ENCODE measurements at places on chromosomes 1 and 21.

GRCh38 chr1:96313216-96313615 is 408.4 kb upstream of the PTBP2 start:
- no peak for DNase-seq

GRCh38 chr1:32272557-32273390 is 19.1 kb upstream of the HDAC1 start:
- DNase-seq, result no peak

DNA sequence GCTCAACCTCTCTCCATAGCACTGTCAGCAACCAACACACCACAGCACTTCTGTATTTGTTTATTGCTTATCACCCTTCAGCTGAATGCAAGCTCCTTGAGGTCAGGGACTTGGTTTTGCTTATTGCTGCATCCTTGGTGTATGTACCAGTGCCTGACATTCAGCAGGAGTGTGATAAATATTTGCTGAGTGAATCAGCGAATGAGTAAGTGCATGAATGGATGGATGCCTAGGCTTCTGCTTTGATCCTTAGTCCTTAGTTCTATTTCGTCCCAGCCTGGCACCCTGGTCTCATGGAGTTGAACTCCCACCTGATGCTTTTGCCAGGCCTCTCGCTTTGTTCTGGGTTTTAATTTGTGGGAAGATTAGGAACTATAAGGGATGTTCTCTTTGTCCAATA is 88.2 kb downstream of the ZSCAN20 start:
- no peak for DNase-seq

DNA sequence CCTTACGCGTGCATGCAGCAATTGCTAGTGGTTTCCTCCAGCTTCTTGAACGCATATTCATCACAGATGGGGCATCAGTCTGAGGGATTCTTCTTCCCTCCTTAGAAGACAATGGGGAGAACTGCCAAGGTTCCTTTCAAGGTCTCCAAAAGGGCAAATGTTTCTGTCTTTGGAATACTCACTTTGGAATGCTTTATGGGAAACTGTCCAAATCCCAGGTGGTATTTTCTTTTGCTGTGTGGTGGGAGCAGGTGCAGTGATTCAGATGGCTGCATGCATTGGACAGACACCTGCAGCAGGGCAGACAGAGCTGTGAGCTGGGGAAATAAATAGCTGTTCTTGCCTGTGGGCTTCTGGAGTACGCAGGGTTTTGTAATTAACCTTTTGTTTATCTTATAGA is 40.5 kb downstream of the URB2 start:
- DNase-seq, result no peak

DNA sequence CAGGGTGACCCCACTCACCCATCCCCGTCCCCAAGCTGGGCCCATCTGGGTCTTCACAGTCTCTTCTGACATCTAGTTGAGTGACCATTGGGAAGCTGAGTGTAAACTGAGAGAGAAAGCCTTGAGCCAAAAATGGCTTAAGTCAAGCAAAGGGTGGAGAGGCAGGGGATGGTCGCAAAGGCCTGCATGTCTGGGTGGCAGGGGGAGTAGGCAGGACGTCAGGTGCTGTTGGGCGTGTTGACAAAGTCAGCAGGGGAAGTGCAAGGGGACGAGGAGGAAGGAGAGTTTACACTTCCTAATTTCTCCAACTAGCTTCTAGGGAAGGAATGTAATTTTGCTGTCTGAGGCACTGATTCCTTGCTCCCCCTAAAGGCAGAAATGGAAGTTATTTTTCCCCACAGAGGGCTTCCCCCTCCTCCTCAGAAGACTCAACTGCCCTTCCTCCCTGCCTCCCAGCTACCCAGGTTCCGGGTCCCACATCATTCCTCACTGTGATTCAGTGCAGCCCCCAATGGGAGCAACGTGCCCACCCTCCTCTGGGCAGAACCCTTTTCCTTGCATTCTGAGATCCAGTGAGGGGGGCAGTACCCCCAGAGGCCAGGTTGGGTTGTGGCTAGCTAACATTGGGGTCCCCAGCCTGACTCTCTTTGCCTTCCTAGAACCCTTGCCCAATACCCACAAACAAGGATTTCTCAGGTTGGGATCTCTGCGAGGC is 1.2 kb upstream of the ADORA1 start:
- peak; percentile 33 for DNase-seq

DNA sequence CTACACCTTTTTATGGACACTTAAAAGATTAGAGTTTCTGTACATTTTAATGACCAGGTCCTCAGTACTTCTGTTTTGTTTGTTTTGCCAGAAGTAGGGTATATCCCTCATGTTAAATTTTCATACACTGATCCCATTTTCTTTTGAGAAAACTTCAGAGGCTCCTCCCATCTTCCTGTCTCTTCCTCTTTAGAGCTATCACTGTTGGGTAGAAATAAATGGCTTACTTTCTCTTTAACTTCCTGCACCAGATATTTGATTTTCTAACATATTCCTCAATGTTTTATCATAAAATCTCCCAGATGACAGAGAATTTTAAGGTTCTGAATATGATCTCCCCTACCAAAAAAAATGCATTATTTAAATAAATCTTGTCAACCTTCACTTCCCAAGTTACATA is 23.4 kb downstream of the VAV3 start:
- DNase-seq, result no peak

- no peak for DNase-seq
Measured at GRCh38 chr21:33362044-33362555, 37.3 kb downstream of the IFNAR1 start.

- no peak for DNase-seq
Measured at GRCh38 chr1:67170751-67171573, 4.7 kb downstream of the IL23R start.

DNA sequence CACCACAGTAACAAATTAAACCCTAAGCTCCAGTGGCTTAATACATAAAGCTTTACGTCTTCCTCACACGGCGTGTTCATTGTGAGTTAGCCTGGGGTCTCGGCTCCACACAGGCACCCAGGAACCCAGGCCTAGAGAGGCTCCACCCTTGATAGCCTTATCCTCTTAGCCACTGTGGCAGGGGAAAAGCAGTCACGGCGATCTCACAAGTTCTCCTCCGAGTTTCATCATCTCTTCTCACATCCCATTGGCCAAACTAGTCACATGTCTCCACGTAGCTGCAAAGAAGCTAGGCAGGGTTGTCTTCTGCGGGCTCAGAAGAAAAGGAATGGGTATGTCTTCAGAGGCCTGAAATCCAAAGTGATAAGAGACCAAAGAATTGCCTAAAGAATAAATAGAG is 122.3 kb upstream of the GRIK3 start:
- DNase-seq, result no peak

DNA sequence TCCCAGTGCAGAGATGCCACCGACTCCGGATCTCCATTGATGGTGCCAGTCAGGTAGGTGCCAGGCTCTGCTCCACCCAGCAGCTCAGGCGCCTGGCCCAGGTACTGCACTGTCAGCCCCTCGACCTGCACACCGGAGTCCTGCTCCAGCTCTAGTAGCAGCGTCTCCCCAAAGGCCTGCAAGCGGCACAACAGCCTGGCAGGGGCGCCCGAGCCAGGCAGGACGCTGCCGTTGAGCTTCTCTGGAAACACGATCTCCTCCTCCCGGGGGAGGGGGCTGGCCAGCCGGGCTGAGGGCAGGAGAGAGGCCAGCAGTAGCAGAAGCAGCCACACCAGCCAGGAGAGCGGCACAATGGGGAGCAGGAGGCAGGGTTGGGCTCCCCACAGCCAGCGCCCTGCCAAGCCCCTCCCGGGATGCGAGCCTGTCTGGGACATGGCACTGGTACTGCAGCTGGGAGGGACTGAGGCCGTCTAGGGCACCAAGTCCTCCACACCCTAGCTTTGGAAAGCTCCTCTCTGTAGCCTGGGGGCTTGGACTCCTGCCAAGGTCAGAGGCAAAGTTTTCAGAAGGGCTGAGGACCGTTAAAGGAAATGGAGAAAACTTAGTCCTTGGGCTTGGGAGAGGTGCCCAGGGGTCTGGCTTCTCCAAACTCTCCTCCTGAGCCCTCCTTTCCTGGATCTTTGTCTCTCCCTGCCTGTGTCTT is 509 bp downstream of the ADAMTS4 start:
- no peak for DNase-seq

- DNase-seq, result no peak
Measured at GRCh38 chr1:84642774-84643173, 47.5 kb downstream of the SSX2IP start.

GRCh38 chr1:32761253-32761877 is 55.8 kb downstream of the YARS1 start:
- DNase-seq, result no peak

- no peak for DNase-seq
Measured at GRCh38 chr1:43204394-43204793, 32.3 kb downstream of the CFAP57 start.

- DNase-seq, result no peak
Measured at GRCh38 chr1:91828583-91829281, 57.2 kb downstream of the TGFBR3 start.

GRCh38 chr21:44984428-44984791 is 44.6 kb downstream of the SLX9 start:
- no peak for DNase-seq

DNA sequence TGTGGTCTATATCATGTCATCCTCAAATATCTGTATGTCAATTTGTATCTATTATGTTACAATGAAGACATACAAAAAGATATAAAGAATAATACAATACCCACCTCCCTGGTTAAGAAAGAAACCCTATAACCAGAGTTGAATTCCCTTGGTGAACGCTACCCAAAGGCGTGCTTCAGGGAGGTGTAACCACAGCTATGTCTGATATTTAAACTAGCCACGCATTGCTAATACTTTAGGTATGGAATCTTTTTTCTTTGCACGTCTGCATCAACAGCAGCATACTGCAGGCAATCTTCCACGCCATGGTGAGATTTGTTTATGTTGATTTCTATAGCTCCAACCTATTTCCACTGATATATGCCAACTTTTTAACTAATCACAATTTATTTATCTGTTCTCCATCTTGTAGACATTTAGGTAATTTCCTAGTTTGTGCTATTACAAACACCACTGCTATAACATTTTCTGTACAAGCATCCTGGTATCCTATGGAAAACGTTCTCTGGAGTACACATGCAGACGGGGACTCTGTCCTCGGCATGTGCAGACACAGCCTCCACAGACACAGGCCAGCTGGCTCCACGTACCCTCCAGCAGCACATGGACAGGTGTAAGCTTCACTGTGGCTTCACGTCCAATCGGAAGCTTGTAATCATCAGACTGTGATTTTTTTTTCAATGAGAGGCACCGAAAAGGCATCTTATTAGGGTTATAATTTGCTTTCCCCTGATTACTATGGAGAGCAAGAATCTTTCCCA is 58.5 kb downstream of the HSF2BP start:
- DNase-seq, result no peak

- no peak for DNase-seq
Measured at GRCh38 chr1:145877923-145878486, 7.7 kb downstream of the ANKRD35 start.

DNA sequence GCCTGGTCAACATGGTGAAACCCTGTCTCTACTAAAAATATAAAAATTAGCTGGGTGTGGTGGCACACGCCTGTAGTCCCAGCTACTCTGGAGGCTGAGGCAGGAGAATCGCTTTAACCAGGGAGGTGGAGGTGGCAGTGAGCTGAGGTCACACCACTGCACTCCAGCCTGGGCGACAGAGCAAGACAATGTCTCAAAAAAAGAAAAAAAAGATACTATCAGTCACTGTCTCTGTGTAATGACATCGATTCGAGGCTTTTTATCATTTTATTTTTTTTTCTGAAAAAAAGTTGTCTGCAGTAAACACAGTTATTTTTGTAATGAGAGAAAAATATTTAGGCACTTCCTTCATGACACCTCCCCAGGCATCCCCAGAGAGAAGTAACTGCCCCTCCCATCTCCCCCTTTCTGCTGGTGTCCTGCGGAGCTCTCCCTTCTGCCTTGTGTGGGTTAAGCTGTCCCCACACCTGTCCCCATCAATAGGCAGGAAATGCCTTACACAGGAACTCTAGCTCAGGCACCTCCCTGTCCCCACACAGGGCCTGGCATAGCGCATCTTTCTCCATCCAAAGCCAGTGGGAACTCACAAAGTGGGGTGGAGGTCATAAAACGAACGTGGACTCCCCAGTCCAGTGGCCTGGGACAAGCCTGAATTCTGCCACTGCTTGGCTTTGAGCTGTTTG is 132.0 kb downstream of the SYF2 start:
- DNase-seq, result no peak

GRCh38 chr1:93014168-93014567 is 52.9 kb upstream of the DIPK1A start:
- DNase-seq, result no peak

- DNase-seq, result no peak
Measured at GRCh38 chr1:225137976-225138375, 208.5 kb downstream of the DNAH14 start.

GRCh38 chr1:248862998-248863881 is 4.4 kb upstream of the ZNF692 start:
- peak; percentile 76 for DNase-seq

GRCh38 chr1:12053752-12054548 is 9.2 kb upstream of the TNFRSF8 start:
- no peak for DNase-seq

GRCh38 chr1:21936366-21937031 is 611 bp downstream of the HSPG2 start:
- DNase-seq, result no peak

- DNase-seq, result no peak
Measured at GRCh38 chr1:1624443-1625403, 7.2 kb upstream of the MMP23B start.

GRCh38 chr1:90650401-90650800 is 66.7 kb downstream of the BARHL2 start:
- no peak for DNase-seq

DNA sequence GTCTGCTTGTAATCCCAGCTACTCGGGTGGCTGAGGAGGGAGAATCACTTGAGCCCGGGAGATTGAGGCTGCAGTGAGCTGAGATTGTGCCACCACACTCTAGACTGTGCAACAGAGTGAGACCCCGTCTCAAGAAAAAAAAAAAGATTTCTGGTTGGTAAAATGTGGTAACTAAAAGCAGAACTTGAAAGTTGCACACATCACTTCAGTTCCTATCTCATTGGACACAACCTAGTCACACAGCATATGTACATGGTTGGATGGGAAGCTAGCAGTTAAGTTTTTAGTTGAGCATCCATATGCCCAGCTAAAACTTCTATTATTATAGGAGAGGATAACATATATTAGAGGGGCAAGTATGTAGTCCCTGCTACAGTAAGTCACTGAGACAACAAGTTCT is 22.1 kb downstream of the BCAS2 start:
- DNase-seq, result no peak

DNA sequence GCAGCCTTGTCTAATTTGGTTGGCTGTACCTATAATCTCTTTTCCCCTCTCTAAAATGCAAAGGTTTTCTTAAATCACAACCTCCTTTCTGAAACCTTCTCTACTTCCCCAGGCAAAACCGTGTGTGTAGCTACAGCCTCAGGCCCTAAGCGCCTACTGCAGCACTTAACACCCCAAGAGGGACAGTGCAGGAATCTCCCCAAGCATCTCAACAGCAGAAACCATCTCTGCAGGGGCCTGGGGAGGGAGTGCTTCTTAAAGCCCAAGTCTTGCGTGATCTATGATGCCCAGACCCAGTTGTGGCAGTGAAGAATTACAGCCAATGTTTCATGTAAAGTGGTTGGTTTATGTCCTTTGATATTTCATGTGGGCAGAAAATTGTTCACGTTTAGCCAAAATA is 159.3 kb downstream of the DSCAM start:
- DNase-seq, result no peak

GRCh38 chr1:239707615-239708014 is 321.2 kb downstream of the CHRM3 start:
- DNase-seq, result no peak
